ENCODE measurements at places on chromosomes 13 and 19. TPM values are rescaled to one million over a fixed set of nuclear protein-coding genes. Genes with fewer than 3 reads are reported as not detected.

AMER2 gene
- not detected for total RNA-seq

ZNF563 gene
- total RNA-seq, result 1.2 TPM

MCF2L gene
- total RNA-seq, result 6.7 TPM

ZNF112 gene
- 7.1 TPM for total RNA-seq

OVOL3 gene
- total RNA-seq, result not detected

CYP2F1 gene
- not detected for total RNA-seq

ZNF471 gene
- 0.02 TPM for total RNA-seq

- no peaks in the 10 kb centered on the region for H3K4me1 ChIP-seq
- no peak overlapping the region for H3K27ac ChIP-seq
- H3K4me3 ChIP-seq, result no peak overlapping the region
- peaks cover 5% of the 10 kb centered on the region for H3K27me3 ChIP-seq
- H3K36me3 ChIP-seq, result no peaks in the 10 kb centered on the region
Measured at GRCh38 chr13:91459485-91459884, 61.1 kb downstream of the GPC5 start.

DNA sequence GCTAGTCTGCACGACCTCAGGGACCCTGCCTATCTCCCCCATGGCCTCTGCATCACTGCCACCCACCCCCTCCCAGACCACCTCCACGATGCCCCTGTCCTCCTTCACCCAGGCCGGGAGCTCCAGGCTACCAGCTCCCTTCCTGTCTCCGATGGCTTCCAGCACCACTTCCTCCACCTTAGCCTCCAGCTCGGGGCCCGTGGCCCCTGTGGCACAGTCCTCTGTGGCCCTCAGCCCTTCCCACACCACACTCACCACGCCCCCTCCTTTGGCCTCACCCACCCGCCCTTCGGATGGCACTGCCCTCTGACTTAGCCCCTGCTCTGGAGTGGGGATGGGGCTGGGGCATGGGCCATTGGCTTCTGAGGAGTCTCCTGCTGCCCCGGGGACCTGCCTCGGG is 7.2 kb downstream of the PALM3 start:
- H3K4me1 ChIP-seq, result peaks cover 11% of the 10 kb centered on the region
- peaks cover 1% of the 10 kb centered on the region for H3K36me3 ChIP-seq
- DNase-seq, result peak; percentile 89
- H3K27ac ChIP-seq, result no peak overlapping the region

DNA sequence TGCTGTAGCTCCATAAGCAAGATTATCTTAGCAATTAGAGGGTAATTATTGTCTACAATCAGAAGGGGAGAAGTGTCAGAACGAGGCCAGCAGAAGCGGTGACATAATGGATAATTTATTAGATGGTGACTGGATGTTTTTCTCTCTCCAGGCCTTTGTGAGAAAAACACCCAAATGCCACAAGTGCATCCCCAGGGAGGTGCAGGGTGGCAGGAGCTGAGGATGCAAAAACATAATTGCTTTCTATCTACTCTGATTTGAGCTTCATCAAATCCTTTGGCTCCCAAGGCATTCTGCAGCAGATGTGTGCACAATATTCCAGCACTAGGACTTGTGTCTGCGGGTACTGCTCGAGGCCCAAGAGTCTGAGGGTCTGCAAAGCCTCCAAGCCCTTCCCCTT is 220.1 kb upstream of the SERP2 start:
- H3K27me3 ChIP-seq, result no peaks in the 10 kb centered on the region
- H3K4me3 ChIP-seq, result no peak overlapping the region
- no peak overlapping the region for H3K27ac ChIP-seq
- peaks cover 21% of the 10 kb centered on the region for H3K4me1 ChIP-seq

DNA sequence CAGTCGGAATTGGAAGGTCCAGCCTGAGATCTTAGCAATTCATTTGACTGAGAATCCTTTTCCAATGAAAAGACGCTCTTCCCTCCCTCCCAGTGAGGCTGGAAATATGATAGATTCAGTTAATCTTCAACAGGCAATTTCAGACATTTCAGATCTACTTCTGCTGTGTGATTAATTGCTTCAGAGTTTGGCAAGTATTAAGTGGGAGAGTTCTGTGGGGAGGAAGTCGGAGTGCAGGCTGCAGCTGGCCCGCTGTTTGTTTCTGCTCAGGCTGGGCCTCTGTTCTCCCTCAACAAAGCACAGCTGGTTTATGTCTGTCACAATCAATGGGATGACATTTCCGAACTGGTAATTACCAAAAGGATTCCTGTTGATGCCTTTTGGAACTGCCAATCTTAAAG is 178.2 kb downstream of the NDFIP2 start:
- H3K4me3 ChIP-seq, result no peak overlapping the region
- H3K4me1 ChIP-seq, result peaks cover 26% of the 10 kb centered on the region
- peak overlapping the region; percentile 38 for H3K27ac ChIP-seq
- H3K36me3 ChIP-seq, result no peaks in the 10 kb centered on the region
- H3K27me3 ChIP-seq, result no peaks in the 10 kb centered on the region
- no peak for DNase-seq

DNA sequence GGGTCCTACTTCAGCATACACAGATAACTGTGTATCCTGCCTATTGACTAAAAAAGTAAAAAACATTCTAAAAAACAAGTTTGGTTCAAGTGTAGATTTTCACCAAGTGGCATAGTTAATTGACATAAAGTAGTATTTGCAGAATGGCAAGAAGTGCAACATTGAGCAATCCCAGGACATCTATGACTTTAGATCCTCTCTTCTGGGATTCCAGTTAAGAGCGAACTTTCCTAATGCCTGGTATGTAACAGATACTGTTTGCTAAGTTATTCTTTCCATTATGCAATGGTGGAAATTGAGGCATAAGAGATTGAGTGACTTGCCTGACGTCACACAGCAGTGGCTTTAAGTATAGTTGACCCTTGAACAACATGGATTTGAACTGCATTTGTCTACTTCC is 96.1 kb downstream of the ZMYM2 start:
- no peak for DNase-seq
- H3K36me3 ChIP-seq, result peaks cover 24% of the 10 kb centered on the region
- no peaks in the 10 kb centered on the region for H3K27me3 ChIP-seq
- no peak overlapping the region for H3K27ac ChIP-seq
- H3K4me1 ChIP-seq, result peaks cover 1% of the 10 kb centered on the region
- no peak overlapping the region for H3K4me3 ChIP-seq

- peaks cover 17% of the 10 kb centered on the region for H3K4me1 ChIP-seq
- H3K27me3 ChIP-seq, result peaks cover 12% of the 10 kb centered on the region
- DNase-seq, result no peak
- no peak overlapping the region for H3K27ac ChIP-seq
- peaks cover 3% of the 10 kb centered on the region for H3K36me3 ChIP-seq
- H3K4me3 ChIP-seq, result no peak overlapping the region
Measured at GRCh38 chr19:46019270-46019669, 3.6 kb downstream of the PGLYRP1 start.

- H3K4me1 ChIP-seq, result no peaks in the 10 kb centered on the region
- H3K36me3 ChIP-seq, result peaks cover 33% of the 10 kb centered on the region
- no peak overlapping the region for H3K27ac ChIP-seq
- no peak for DNase-seq
Measured at GRCh38 chr13:99347911-99348451, 40.8 kb upstream of the GPR183 start.

DNA sequence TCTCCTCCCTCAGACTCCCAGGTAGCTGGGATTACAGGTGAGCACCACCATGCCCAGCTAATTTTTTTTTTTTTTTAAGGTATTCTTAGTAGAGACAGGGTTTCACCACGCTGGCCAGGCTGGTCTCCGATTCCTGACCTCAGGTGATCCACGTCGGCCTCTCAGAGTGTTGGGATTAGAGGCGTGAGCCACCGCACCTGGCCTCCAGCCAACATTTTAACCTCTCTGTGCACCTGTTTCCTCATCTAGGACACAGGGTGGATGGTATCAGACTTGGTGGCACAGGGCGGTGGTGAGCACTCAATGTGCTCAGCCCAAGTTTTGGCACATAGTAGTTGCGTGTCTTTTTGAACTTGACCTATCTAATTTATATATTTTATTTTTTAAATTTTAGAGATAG is 12.5 kb downstream of the APBA3 start:
- H3K4me1 ChIP-seq, result no peaks in the 10 kb centered on the region
- H3K4me3 ChIP-seq, result no peak overlapping the region
- peaks cover 14% of the 10 kb centered on the region for H3K36me3 ChIP-seq
- H3K27me3 ChIP-seq, result no peaks in the 10 kb centered on the region

GRCh38 chr13:50580684-50581305 is 262.7 kb downstream of the DLEU7 start:
- no peaks in the 10 kb centered on the region for H3K27me3 ChIP-seq
- H3K4me3 ChIP-seq, result no peak overlapping the region
- no peak for DNase-seq
- H3K36me3 ChIP-seq, result no peaks in the 10 kb centered on the region

DNA sequence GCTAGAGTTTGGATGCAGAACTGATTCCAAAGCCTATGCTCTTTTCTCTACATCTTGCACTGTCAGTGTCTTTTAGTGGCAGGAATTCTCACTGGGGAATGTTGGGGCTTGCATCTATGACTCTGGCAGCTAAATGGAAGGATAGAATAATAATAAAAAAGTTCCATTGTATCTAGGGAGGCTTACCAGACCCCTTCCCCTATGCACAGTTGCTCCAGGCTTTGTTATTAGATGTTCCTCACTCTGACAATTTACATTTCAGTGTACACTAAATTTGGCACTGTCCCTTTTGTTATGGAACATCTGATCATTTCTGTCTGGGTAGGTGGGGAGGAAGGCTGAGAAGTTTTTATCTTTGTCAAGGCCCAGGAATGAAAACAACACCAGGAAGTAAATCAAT is 3.7 kb upstream of the TRIM13 start:
- H3K4me3 ChIP-seq, result no peak overlapping the region
- H3K36me3 ChIP-seq, result peaks cover 8% of the 10 kb centered on the region
- no peaks in the 10 kb centered on the region for H3K27me3 ChIP-seq
- H3K27ac ChIP-seq, result no peak overlapping the region
- peaks cover 9% of the 10 kb centered on the region for H3K4me1 ChIP-seq

- peak overlapping the region; percentile 84 for H3K4me3 ChIP-seq
- no peaks in the 10 kb centered on the region for H3K27me3 ChIP-seq
- no peaks in the 10 kb centered on the region for H3K36me3 ChIP-seq
- H3K27ac ChIP-seq, result peak overlapping the region; percentile 90
Measured at GRCh38 chr19:18322318-18322758, 538 bp downstream of the LSM4 start.

DNA sequence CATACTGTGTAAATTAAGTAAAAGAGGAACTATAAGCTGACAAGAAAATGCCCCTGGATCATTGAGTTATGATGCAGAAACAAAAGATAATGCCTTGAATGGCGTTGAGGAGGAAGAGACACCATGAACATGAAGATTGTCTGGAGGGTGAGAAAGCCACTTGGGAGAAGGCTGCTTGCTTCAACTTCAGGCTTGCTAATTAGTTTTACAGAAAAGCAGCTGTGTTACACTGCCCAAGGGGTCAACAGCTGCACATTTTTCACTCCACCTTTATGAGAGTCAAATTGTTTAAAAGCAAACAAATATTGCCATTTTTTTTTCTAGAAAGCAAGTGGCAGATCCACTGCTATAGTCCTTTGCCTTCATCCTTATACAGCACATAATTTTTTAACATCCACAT is 35.5 kb upstream of the KLF12 start:
- H3K4me3 ChIP-seq, result no peak overlapping the region
- no peaks in the 10 kb centered on the region for H3K36me3 ChIP-seq
- H3K4me1 ChIP-seq, result no peaks in the 10 kb centered on the region
- no peak overlapping the region for H3K27ac ChIP-seq
- DNase-seq, result no peak

DNA sequence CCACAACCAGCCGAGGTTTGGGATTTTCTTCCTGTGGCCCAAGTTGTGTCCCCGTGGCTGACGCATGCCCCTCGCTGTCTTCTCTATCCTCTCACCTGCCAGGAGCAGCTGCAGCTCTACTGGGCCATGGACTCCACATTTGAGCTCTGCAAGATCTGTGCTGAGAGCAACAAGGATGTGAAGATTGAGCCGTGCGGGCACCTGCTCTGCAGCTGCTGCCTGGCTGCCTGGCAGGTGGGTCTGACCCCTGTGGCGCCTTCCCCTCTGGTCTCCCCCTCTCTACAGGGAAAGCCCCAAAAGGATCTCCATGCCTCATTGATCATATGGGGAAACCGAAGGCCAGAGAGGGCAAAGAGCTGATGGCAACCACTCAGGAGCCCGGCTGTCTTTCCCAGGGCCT is 14.6 kb downstream of the CBLC start:
- no peak for DNase-seq
- no peak overlapping the region for H3K4me3 ChIP-seq
- no peak overlapping the region for H3K27ac ChIP-seq

DNA sequence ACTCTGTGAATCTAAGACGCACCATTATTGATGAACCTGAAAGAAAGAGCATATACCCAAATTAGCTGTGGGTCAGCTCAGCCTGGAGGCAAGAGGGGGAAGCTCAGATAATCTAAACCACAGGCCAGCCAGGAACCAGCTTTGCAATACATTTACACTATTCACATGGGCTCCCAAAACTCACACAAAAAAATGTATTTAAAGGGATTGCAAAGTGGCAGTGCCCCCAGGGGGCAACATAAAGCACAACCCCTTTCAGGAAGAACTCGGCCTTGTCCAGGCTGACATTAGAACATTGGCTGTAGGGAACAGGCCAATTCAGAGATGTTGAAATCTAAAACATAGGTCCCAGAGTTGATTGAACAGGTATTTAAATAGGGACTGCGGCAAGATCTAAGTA is 3.2 kb upstream of the PROZ start:
- H3K36me3 ChIP-seq, result peaks cover 1% of the 10 kb centered on the region
- peaks cover 17% of the 10 kb centered on the region for H3K4me1 ChIP-seq
- no peak overlapping the region for H3K27ac ChIP-seq
- no peak overlapping the region for H3K4me3 ChIP-seq
- DNase-seq, result no peak

- DNase-seq, result no peak
- H3K36me3 ChIP-seq, result no peaks in the 10 kb centered on the region
- peaks cover 14% of the 10 kb centered on the region for H3K27me3 ChIP-seq
- no peak overlapping the region for H3K27ac ChIP-seq
- no peaks in the 10 kb centered on the region for H3K4me1 ChIP-seq
- H3K4me3 ChIP-seq, result no peak overlapping the region
Measured at GRCh38 chr13:60671386-60671785, 274.4 kb downstream of the TDRD3 start.

DNA sequence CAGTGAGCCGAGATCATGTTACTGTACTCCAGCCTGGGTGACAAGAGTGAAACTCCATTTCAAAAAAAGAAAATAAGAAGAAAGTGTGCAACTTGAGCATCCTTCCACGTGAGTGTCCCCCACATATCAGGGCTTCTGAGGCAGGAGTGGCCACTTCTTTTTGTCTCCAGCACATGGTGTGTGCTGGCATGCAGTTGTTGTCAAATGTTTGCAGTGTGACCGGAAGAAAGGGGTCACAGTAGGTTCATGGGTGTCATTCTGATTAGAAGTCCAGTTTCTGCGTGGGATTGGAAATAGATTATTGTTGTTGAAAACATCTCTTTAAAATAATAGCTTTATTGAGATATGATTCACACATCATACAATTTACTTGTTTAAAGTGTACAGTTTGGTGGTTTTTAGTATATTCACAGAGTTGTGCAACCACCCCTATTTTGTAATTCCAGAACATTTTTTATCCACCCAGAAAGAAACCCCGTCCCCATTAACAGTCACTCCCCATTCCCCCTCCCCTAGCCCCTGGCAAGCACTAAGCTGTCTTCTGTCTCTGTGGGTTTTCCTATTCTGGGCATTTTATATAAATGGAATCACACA is 2.2 kb downstream of the CRTC1 start:
- H3K27ac ChIP-seq, result no peak overlapping the region
- H3K27me3 ChIP-seq, result no peaks in the 10 kb centered on the region
- no peaks in the 10 kb centered on the region for H3K36me3 ChIP-seq
- peaks cover 22% of the 10 kb centered on the region for H3K4me1 ChIP-seq

- no peak overlapping the region for H3K4me3 ChIP-seq
- DNase-seq, result no peak
- no peaks in the 10 kb centered on the region for H3K36me3 ChIP-seq
- H3K27me3 ChIP-seq, result no peaks in the 10 kb centered on the region
- H3K4me1 ChIP-seq, result peaks cover 17% of the 10 kb centered on the region
Measured at GRCh38 chr13:61086087-61086486, 329.6 kb downstream of the PCDH20 start.
